ENCODE measurements at places on chromosomes 3 and 15.
A peak's percentile ranks its signal among the peaks of the same experiment; 100 is the strongest.

- DNase-seq, result no peak
Observed at GRCh38 chr15:60555806-60556205, 76.9 kb upstream of the ICE2 start.

DNA sequence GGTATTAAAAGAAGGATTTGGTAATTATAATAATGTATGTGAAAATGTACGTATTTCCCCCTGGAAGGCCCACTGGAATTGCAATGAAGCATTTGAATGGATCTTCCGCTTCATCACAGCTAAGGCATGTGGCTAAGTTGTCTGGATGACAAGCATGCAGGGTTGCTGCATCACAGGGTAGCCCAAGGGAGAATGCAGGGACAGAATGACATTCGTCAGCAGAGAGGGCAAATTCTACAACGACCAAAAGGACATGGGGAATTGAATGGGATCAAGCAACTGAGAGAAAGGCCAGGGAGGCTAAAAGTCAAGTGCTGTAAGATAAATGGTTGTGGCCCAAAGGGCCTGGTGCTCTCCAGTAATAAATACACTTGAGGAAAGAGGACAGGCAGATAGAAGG, 95.4 kb downstream of the ISL2 start:
- no peak for DNase-seq

GRCh38 chr3:170598091-170598502, 12.2 kb upstream of the SLC7A14 start:
- no peak for DNase-seq

DNA sequence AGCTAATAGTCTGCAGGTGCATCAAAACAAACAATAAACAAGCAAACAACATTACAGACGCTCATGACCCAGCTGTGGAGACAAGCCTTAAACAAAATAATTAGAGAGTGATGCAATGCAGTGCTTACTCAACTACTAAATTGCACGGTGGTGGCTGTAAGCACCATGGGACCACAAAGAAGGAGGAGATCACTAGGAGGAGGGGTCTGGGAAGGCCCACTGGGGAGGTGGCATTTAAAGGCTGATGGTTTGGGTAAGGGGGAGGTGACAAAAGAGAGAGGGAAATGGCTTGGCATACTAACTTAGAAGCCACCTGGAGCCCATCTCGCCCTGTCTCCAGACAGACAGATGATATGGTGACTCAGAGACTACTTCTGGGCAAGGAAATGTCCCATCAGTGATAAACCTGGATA, 516.7 kb downstream of the FOXP1 start:
- DNase-seq, result no peak

GRCh38 chr3:194736277-194736895, 50.7 kb downstream of the FAM43A start:
- DNase-seq, result no peak

DNA sequence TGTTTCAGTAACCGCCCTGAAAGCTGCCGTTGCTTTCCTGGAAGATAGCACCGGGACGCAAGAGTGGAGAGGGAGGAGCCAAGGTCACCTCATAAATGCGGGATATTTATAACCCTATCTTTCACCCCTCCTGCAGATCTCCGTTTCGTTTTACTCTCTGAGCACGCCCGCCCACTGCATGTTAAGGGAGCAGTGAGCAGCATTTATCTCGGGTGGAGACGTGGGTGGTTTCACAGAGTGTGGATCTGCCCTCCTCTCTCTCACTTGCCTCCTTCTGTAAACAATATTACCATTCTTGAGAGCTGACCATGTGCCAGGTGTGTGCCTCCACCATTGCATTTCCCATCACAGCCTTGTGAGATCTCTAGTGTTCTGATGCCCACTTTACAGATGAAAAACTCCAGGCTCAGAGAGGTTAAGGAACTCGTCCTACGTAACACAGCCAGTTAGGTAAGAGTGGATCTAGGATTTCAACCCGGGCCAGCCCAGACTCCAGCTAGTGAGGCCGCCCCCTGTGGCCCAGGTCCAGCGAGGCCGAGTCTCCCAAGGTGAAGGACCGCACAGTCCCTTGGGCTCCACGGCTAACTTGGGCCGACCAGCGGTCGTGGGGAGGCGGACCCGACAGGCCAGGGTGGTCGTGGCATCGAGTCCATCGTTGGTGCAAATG, 16.9 kb upstream of the SEMA4B start:
- peak; percentile 88 for DNase-seq

DNA sequence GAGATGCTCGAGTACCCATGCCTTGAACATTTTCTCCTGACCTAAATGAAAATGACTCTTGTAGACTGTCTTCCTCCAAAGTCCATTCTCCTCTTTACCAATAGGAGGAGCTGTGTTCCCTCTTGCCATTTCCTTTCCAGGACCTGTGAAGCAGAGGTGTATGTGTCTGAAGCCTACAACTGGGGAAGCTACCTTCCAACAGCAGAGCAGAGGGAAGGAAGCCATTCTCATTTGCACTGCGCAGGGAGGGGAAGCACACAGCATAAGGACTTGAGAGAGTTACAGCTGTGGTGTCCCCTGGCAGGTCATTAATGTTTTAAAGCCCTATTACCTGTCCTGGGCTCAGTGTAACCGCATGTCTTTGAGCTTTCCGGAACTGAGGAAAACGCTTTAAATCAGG, 38.7 kb downstream of the HSPBAP1 start:
- no peak for DNase-seq

DNA sequence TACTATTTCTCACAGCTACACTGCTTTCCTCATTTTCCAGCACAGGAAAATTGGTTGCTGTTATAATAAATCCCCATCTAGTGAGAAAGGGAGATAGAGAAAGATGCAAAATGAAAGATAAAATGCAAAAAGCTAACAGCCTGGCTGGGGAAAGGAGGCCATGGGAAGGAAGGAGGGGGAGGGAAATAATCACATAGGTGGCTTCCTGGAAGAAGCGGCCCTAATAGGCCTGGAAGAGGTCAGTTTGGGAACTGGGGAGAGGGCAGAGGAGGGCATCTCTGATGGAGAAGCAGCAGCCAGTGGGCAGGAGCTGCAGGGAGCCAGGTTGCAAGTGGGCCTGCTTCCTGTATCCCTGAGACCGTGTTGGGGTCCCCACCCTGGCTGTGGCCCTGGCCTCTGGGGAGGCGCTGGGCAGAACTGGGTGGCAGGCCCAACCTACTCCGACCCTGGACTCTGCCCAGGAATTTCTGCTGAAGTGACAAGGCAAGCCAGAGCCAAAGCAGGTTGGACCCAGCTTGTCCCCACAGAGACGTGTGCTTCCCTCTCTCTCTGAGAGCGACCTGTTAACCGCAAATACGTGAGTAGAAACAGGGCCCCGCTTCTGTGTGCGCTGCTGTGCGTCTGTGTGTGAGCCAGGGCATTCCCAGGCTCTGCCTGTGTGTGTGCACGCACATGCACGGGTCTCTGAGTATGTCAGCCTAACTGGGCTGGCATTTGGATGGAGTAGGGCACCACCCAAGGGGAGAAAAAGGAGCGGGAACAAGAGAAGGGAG, 1.9 kb downstream of the SLC28A1 start:
- DNase-seq, result no peak

GRCh38 chr3:135229018-135229495, 434.0 kb downstream of the EPHB1 start:
- peak; percentile 72 for DNase-seq

GRCh38 chr3:149566292-149566975, 91.4 kb downstream of the WWTR1 start:
- DNase-seq, result no peak

DNA sequence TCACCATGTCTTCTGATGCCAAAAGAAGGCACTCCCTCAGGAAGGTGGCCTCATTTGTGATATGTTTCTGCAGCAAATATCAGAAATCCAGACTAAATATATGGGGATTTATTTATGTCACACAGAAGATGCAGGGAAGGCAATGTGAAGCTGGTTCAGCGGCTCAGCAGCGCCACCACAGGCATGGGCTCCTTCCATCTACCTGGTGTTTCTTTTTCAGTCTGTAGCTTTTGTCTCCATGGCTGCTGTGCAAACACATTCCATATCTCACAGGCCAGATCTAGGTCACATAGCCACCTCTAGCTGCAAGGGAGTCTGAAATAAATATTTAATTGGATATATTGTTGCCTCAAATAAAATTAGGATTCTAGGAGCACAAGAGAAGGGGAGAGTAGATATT, 502.1 kb upstream of the IL12A start:
- DNase-seq, result no peak

- DNase-seq, result no peak
Observed at GRCh38 chr3:134918441-134918840, 123.4 kb downstream of the EPHB1 start.

GRCh38 chr3:152396867-152397266, 128.1 kb downstream of the MBNL1 start:
- DNase-seq, result no peak

DNA sequence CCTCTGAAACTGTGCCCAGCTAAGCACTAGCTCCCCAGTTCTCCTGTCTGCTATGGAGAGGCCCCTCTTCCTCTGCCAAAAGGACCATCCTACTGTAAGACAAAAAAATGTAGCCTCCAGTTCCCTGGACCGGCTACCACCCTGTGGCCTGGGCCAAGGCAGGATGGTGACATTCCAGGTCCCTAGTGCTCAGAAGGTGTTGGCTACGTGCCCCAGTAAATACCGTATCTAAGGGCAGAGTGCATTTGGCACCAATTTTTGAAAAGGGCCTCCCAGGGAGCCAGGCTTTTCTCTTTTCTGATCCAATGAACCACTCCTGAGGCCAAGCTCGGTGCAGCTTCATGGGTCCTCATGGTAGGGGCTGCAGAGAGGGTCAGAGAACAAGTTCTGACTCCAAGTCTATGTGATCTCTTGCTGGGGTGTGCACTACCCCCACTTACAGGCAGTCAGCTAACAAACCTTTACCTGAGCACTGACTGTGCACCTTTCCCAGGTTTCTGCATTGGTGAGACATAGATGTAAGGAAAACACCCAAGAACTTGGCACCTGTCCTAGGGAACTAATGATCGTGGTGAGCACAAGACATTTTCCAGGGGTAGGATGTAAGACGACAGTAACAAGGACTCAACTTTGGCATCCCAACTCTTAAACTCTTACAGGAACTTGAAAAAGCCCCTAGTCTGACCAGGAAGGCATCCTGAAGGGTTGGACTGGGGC, 32.6 kb downstream of the TLE3 start:
- DNase-seq, result no peak

DNA sequence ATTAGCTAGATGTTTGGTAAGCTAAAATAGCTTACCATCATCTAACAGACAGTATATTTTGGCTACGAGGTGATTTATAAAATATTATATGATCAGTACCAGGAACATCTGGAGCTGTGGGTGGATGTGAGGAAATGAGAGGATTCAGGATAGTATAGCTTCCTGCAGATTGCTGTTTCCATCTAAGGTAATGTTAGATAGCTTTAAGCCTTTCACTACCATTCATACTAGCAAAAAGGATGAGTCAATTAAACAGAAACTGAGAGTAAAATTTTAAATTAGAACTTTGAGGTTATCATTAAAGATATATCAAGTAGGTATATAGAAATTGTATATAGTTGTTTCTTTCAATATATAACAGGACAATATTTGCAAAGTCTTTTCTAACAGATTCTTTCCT, 8.0 kb downstream of the ZBTB20 start:
- DNase-seq, result no peak

DNA sequence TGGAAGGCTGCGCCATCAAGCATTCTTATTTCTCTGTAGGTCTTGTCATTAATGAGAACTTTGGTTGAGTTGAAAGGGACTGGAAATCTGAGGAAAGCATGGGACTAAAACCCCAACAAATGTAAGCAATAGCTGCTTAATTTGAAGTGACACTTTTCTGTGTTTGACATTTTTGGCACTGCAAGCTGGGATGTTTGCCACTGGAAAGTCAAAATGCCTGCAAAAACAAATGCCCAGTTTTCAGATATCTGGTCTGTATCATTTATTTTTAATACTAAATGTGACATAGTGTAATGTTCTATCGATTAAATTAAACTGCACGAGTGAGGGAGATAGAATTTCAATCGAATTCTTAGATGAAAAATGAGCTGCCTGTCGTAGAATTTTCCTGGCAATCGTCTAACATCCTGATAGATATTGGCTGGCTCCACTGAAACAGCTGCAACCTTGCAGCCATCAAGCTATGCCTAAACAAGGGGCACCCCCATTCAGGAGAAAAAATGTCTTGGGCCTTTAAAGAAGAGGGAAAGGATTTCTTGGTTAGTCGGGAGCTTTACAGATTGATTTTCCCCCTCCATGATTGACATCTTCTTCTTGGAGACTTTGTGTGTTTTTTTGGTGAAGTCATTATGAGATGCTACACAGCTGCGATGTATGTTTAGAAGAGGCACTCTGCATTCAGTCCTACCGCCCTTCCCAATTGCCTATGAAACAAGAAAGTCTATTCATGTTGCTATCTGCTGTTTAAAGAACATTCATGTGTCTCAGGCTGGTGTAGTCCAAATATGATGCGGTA, 316.7 kb upstream of the TBL1XR1 start:
- no peak for DNase-seq

DNA sequence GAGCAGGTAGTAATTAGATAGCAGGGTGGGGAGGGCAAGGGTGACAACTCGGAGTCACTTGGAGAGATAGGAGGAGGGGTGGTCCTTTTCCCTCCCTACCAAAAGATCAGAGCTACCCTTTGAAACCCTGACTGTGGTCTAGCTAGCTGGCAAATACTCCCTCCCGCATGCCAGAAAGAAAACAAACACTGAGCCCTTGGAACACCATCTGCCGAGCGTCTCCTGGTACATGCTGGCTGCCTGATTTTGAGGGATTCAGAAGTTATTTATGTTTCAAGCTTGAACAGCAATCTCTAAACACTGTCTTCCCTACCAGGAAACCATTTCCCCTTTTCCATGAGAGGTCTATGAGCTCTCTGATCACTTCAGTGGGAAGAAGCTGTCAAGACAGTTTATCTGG, 291.6 kb upstream of the CFAP20DC start:
- DNase-seq, result no peak

GRCh38 chr15:41935566-41936020, 36.8 kb downstream of the EHD4 start:
- DNase-seq, result no peak

DNA sequence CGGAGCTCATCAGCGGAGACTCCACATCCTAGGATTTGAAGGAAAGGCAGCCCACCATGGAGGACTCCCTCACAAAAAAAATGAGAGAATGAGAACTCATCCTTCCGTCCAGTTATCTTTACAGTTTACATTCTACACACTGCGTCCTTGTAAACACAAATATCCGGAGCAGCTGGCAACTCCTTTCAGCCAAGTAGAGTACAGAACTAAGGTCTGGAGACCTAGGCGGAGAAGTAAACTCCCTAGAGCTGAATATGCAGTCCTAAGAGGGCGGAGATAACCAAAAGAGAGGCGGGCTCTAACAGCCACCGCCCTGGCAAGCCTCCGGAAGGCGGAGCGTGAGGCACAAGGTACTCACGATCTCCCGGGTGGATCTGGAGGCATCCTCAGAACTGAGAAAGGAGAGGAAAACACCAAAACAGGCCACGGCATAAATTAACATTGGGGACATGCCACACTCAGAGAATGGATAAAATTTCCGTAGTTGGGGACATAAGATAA, 924 bp upstream of the SIN3A start:
- DNase-seq, result peak; percentile 83

GRCh38 chr3:14486460-14486859, 53.7 kb downstream of the GRIP2 start:
- DNase-seq, result no peak

DNA sequence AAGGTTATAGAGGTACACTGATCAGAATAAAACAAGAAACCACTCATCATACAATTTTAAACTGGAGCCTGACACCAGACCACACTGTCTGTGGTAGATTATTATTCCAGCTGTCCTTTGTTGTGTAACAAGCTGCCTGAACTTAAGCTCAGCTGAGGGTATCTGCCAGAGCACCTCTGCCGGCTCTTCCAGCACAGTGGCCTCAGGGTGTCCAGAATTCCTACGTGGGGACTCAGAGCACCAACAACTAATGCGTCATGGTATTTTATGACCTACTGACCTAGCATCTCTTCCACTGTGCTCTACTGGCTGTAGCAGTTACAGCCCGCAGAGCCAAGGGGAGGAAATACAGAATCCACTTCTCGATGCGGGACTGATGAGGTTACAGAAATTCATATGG, 15.6 kb upstream of the RAF1 start:
- DNase-seq, result no peak

All from right cardiac atrium (tissue), 5 donors.